ENCODE measurements at places on chromosomes 11 and 22. TPM values are rescaled to one million over a fixed set of nuclear protein-coding genes. Genes with fewer than 3 reads are reported as not detected.

DNA sequence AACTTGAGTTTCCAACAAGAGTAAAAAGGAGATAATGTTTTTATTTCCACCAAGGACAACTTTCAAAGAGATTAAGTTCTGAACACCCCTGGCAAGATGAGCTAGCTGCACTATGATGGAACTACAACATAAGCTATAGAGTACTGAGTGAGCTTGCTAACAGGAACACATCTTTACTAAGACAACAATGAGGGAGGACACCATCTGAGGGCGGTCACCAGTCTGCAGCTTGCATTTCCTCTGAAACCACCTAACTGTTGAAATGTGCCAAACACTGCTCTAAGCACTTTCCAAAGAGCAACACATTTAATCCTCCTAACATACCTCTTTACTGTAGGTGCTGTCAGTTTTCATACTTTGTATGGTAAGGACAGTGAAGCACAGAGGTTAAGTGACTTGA is 68.4 kb downstream of the TCF20 start:
- H3K27me3 ChIP-seq: no peaks in the 10 kb centered on the region
- no peaks in the 10 kb centered on the region for H3K4me1 ChIP-seq
- H3K27ac ChIP-seq: no peak overlapping the region
- no peaks in the 10 kb centered on the region for H3K36me3 ChIP-seq
- DNase-seq: no peak
- H3K4me3 ChIP-seq: no peak overlapping the region

DNA sequence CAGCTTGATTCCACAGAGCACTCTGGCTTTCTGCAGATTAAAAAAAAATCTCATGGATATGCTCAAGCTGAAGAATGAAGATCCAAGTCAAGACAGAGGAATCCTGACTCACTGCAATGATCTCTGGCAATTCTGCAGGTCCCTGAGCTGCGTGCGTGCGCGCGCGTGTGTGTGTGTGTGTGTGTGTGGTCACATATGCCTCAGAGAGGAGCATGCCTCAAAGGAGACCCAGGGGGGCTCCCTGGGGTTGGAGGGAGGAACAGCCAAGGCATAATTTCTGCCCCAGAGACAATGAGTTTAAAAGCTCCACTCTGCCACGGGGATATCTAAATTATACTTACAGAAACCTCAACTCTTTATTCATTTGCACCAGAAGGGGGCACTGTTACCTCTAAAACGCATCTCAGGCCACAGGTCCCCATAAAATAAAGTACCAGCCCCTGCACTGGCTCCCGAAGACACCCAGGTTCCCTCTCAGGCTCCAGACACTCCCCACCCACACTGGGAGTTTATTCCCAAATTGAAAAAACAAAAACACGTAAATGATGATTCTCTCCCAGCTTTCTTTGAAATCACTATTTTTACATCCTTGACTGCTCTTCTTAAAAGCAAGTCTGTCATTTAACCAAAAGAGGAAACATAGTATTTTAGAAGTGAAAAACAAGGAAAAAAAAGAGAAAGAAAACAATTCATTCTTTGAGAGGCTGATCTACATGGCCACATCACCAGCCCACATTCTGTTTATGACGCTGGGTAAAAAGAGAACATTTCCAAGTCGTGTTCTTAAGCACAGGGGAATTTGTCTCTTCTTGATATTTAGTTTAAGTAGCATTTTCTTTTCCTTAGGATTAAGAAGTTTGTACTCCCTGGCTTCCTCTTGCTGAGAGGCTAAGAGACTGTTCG is 401.0 kb downstream of the LARGE1 start:
- peaks cover 8% of the 10 kb centered on the region for H3K4me1 ChIP-seq
- no peak overlapping the region for H3K27ac ChIP-seq
- H3K27me3 ChIP-seq: no peaks in the 10 kb centered on the region
- no peak overlapping the region for H3K4me3 ChIP-seq
- no peak for DNase-seq

- H3K36me3 ChIP-seq: no peaks in the 10 kb centered on the region
- no peaks in the 10 kb centered on the region for H3K4me1 ChIP-seq
- H3K4me3 ChIP-seq: no peak overlapping the region
- DNase-seq: no peak
- no peak overlapping the region for H3K27ac ChIP-seq
- no peaks in the 10 kb centered on the region for H3K27me3 ChIP-seq
Observed at GRCh38 chr22:23622634-23623033, 9.5 kb downstream of the DRICH1 start.

GRCh38 chr11:115706626-115707135 is 202.5 kb upstream of the CADM1 start:
- no peaks in the 10 kb centered on the region for H3K4me1 ChIP-seq
- no peak overlapping the region for H3K4me3 ChIP-seq
- H3K36me3 ChIP-seq: no peaks in the 10 kb centered on the region

DNA sequence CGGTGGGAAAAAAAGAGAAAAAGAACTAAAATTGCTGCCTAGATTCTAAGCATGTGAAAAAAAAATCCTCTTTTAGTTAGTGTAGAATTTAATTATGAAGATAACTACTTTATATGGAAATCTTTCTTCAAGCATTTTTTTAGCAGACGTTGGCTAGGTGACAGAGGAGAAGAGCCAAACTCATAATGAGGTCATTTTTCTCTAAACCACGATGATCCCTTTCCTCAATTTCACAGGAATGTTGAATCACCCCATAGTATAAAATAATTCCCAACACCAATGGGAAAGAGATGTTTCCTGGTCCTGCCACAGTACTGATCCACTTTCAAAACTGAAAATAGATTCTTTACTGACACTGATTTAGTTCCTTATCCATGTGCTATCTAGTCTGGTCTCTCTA is 319.8 kb downstream of the DLG2 start:
- no peaks in the 10 kb centered on the region for H3K4me1 ChIP-seq
- DNase-seq: no peak
- no peak overlapping the region for H3K27ac ChIP-seq
- H3K27me3 ChIP-seq: no peaks in the 10 kb centered on the region

DNA sequence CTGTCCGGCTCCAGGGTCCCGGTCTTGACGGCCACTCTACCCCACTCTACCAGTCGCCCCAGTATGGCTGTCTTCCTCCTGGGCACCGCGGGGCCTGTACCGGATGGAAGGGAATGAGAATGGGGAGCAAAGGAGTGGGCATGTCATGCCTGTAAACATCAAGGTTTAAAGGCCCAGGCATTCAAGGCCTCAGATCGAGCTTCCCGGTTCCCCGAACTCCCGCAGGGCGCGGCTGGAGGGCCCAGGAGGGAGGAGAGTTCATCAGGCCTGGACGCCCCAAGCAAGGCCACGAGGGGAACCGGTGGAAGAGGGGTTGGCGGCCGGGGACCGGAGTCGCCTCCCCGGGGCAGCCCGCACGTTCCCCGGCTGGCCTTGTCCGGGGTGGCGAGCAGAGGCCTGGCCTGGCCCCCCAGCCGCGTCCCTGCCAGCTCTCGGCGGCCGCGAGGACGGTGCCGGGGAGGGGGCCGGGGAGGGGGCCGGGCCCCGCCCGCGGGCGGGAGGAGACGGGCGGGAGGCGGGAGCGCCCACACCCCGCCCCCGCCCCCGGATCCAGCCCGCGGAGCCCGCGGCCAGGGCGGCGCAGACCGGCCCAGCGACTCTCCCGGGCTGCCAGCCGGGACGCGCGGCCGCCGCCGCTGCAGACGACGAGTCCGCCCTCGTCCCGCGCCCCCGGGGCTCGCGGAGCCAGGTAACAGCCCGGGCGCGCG is at the start of gene CDC42EP1:
Gene CDC42EP1, plus strand, starts transcription at position 580 of the 707 bp plus-strand sequence. CDS start 5,870 bp downstream, outside the sequence.
- peak within 1 kb of the TSS; percentile 78 for H3K4me3 ChIP-seq
- H3K27ac ChIP-seq: peak within 1 kb of the TSS; percentile 94
- no peaks in the 10 kb centered on the region for H3K27me3 ChIP-seq
- H3K4me1 ChIP-seq: no peaks in the 10 kb centered on the region

DNA sequence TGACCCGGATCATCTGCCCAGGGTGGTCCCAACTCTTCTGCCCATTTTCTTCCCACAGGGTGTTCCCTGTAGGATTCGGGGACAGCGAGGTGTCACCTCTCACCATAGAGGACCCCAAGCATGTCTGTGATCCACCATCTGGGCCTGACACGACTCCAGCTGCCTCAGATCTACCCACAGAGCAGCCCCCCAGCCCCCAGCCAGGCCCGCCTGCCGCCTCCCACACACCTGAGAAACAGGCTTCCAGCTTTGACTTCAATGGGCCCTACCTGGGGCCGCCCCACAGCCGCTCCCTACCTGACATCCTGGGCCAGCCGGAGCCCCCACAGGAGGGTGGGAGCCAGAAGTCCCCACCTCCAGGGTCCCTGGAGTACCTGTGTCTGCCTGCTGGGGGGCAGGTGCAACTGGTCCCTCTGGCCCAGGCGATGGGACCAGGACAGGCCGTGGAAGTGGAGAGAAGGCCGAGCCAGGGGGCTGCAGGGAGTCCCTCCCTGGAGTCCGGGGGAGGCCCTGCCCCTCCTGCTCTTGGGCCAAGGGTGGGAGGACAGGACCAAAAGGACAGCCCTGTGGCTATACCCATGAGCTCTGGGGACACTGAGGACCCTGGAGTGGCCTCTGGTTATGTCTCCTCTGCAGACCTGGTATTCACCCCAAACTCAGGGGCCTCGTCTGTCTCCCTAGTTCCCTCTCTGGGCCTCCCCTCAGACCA is 24.0 kb downstream of the CSF2RB start:
- DNase-seq: no peak
- no peaks in the 10 kb centered on the region for H3K27me3 ChIP-seq
- no peak overlapping the region for H3K4me3 ChIP-seq
- H3K27ac ChIP-seq: no peak overlapping the region
- H3K4me1 ChIP-seq: no peaks in the 10 kb centered on the region

DNA sequence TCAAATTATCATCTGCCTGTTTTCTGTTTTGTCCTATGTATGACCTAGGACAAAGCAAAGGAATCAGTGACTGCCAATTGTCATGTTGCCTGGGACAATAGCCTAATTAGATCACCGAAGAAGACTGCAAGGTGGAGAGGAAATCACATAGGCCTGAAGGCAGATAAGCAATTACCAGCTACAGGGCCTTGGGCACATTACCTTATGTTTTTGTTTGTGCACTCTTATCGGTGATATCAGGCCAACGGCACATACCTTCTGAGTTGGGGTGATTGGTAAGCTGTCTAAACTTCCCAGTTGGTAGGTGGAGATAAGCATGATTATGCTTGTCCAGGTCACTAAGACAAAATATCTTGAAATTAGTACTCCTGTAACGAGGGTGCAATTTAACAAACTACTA is 58.1 kb upstream of the FAM181B start:
- no peak for DNase-seq
- peak overlapping the region; percentile 58 for H3K27ac ChIP-seq
- H3K36me3 ChIP-seq: no peaks in the 10 kb centered on the region
- H3K27me3 ChIP-seq: no peaks in the 10 kb centered on the region
- H3K4me1 ChIP-seq: no peaks in the 10 kb centered on the region
- H3K4me3 ChIP-seq: no peak overlapping the region

DNA sequence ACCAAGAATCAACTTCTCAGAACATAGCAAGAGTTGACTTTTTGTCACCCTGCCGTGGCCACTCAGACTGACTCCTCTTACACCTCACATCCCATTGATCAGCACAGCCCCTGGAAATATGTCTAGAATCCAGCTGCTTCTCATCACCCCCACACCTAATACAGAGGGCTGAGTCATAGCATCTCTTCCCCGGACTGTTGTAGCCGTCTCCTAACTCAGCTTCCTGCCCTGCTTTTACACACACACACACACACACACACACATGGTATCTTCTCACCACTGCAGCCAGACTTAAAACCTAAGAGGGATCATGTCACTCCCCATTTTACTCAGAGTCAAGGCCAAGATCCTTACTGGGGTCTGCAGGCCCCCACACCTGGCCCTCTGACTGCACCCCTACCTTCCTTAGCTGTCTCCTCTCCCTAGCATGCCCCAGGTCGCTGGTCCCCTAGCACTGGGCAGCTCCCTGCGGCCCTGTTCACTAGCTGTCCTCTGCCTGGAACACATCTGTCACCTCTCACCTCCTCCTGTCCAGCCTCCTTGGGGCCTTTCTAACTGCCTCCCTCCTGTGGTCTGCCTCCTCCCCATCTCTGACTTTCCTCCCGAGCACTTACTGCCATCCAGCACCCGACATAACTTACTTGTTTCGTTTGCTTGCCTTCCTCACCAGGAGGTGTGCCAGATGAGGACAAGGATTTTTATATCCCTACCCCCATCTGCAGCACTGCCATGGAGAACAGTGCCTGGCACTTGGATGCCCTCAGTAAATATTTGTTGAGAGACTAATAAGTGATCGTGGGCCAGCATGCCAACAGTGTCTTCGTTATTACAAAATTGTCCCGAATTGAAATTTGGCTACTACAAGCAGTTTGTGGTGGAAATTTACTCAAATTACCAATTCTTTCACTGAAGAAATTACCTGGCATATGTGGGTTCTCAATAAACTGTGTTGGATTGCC is 61.9 kb downstream of the BMAL1 start:
- no peaks in the 10 kb centered on the region for H3K4me1 ChIP-seq
- no peak for DNase-seq
- no peaks in the 10 kb centered on the region for H3K36me3 ChIP-seq
- H3K4me3 ChIP-seq: no peak overlapping the region

DNA sequence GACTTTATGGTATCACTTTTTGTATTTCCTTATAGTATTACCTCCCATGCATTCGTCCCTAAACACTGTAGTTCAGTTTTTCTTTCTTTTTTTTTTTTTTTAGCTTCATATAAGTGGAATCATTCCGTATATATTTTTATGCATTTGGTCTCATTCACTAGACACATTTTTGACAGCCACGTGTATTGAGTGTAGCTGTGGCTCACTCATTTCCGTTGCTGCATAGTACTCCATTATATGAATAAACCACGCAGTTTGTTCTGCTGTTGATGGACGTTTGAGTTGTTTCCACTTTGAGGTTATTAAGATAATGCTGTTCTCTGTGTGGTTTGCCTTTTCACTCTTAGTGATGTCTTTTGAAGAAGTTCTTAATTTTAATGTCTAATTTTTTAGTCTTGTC is 8.4 kb downstream of the APLP2 start:
- H3K27me3 ChIP-seq: no peaks in the 10 kb centered on the region
- no peaks in the 10 kb centered on the region for H3K36me3 ChIP-seq
- H3K4me3 ChIP-seq: no peak overlapping the region

- H3K36me3 ChIP-seq: no peaks in the 10 kb centered on the region
- DNase-seq: peak; percentile 36
- no peaks in the 10 kb centered on the region for H3K4me1 ChIP-seq
- H3K27ac ChIP-seq: no peak overlapping the region
- no peaks in the 10 kb centered on the region for H3K27me3 ChIP-seq
- H3K4me3 ChIP-seq: no peak overlapping the region
Observed at GRCh38 chr22:16961477-16962186, 46.4 kb downstream of the GAB4 start.

- H3K27ac ChIP-seq: no peak overlapping the region
- H3K36me3 ChIP-seq: no peaks in the 10 kb centered on the region
Observed at GRCh38 chr11:93611836-93612677, 49.4 kb upstream of the CEP295 start.

Gene TMEM184B
- total RNA-seq: 51.2 TPM

Gene PISD
- 27.3 TPM for total RNA-seq

Gene GRM5
- not detected for total RNA-seq

Gene PRR5
- 10.5 TPM for total RNA-seq

Gene CNIH2
- not detected for total RNA-seq

Gene CD248
- total RNA-seq: 7.6 TPM

Data from right atrium auricular region (tissue), 2 donors.